A172 (cell line): ENCODE measurements at places on chromosomes 7 and 10.
A peak's percentile ranks its signal among the peaks of the same experiment; 100 is the strongest.

DNA sequence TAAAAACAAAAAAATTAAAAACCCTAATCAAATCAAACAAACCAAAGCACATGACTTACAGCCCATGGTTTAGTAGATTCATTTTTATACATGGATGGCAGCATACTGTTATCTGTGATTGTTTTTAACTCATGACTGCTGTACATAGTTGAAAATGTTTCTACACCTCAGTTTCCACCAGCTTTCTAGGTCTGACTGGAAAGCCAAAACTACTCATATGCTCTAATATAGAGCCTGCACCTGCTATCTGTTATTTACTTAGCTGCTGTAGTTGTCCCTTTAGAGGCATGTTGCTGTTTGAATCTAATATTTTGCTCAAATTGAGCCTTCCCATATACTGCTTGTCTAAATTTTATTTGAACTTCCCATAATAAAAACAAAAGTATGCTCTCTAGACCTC, 289.9 kb upstream of the LRRN3 start:
- DNase-seq: no peak

DNA sequence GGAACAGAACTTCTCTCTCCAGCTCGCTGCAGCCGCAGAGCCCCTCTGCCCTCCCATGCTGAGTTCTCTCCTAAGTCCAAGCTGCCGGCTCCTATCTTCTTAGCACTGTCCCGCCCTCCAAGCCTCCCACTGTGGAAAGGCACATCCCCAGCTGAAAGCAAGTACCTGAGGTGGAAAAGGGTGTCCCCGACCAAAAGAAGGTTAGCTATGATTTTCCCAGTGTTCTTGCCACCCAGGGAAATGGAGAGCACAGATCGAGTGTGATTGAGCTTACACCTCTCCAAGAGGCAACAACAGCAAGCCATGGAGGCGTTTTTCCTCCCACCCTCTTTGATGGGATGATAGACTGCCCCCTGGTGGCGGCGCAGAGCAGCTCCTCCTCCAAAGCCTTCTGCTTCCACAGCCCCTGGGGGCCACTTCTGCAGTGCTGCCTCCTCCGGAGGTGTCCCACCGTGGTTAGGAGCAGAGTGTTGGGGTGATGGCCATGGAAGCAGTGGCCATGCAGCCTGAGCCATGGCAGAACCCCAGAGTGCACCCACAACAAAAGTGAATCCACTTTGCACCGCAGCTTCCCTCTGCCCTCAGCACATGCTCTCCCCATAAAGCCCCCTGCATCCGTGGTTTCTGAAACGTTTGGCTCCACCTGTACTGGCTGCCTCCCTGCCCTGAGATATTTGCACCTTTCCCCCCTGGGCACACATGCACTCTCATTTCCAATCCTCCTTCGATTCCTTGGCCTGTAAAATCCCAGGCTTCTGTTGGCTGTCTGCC, 143.1 kb upstream of the STK17A start:
- DNase-seq: peak; percentile 60

DNA sequence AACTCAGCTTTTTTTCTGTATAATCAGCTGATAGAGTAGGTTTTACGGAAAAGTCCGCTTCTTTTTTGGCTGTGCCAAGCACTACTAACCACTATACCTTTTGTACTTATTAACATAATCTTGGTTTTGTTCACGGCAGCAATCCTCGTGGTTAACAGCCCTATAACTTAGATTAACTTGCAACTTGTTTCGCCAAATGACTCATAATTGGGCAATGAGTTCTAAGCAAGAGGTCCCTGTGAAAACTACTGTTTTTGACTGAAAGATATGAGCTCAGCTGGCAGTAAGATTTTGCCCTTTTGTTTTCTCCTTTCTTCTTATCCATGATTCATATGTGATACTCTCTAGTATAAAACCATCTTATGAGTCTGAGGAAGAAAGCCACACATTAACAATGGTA, 345.0 kb upstream of the PCDH15 start:
- peak; percentile 67 for DNase-seq

GRCh38 chr10:84613336-84614021, 285.1 kb downstream of the CCSER2 start:
- DNase-seq: peak; percentile 21

DNA sequence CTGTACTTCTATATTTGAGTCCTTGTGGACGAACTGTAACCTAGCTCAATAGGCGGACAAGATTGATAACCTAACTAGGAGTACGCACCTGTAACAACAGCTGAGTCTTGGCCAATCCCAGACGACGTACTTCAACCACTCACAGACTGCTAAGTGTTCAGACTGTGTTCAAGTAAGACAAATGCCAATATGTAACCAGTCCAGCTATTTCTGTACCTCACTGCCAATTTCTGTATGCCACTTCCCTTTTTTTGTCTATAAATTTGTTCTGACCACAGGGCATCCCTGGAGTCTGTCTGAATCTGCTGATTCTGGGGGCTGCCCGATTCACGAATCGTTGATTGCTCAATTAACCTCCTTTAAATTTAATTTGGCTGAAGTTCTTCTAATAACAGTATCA, 32.2 kb downstream of the HACD1 start:
- DNase-seq: no peak

DNA sequence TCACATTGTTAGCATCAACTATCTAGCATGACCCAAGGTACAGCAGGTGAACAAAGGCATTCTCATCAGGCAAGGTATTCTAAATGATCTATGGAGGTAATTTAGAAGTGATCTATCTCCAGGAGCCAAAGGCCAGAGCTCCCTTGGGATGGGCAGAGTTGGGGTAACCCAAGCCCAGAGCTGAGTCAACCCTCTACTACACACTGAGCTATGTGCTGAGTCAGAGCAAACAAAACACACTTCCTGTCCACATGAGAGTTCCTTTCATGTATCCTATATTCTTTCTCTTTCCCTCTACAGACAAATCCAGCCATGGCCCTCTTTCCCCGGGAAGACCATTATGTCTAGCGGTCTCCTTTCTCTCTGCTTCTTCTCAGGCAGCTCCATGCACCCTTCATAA, 68.2 kb upstream of the AGK start:
- no peak for DNase-seq

GRCh38 chr7:101163279-101164070, 1.9 kb downstream of the VGF start:
- DNase-seq: peak; percentile 62

DNA sequence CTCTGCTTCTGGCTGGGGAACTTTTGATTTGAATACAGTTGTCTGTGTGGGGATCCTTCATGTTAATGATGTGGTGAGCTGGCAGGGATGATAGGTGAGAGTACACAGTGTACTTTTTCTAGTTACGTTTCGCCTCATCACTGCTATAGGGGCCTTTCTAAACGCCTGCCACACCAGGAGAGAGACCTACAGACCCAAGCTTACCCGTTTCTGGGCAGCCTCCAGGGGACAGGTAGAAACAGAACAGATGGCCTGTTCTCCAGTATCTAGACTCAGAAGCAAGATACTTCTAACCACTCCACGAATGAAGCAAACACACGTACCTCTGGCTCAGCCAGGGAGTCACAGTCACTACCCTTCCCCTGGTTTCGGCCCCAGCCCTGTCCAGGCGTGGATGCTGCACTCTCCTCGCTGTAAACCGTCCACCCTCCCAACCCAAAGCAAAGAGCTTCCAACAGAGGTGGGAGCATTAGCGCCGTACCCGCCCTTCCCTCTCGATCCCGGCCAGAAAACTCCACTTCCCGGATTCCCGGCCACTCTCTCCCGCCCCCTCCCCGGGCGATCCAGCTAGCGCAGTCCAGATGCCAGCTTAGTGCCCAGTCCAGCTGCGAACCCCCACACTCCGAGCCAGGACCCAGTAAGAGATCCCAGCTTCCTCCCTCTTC, 1.2 kb downstream of the CCDC6 start:
- DNase-seq: peak; percentile 11
